AG04450 (cell line): ENCODE measurements at places on chromosomes 12 and 14.

DNA sequence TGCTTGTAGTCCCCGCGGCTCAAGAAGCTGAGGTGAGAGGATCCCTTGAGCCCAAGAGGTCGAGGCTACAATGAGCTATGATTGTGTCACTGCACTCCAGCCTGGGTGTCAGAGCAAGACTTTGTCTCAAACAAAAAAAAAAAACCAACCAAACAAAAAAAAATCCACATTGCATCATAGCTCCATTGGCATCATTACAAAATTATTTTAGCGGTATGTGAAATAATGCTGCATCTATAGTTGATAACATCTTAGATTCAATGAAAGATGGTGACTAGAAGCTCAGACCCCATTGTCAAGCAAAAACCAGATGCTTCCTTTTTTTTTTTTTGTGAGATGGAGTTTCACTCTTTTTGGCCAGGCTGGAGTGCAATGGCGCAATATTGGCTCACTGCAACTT, 14.8 kb upstream of the PTHLH start:
- DNase-seq, result no peak

DNA sequence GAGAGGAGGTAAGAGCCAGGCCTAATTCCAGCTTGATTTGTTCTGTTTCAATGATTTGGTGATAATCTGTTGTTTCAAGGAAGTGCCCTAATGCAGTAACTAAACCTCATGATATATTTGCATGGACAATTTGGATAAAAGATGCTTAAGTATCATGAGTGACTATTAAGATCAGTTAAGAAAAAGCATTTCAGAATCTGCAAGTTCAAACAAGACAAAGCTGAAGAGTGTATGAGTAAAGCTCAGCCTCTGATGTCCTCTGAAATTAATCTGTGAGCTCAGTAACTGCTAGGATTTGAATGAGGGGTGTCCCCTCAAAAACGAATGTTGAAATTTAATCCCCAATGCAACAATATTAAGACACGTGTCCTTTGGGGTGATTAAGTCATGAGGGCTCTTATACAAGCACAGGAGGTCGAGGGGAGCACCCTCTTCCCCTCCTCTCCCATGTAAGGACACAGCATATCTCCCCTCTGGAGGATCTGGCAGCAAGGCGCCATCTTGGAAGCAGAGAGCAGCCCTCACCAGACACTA, 949.2 kb downstream of the GALC start:
- DNase-seq, result no peak

GRCh38 chr12:50751948-50752721, 11.8 kb upstream of the ATF1 start:
- no peak for DNase-seq

- DNase-seq, result no peak
These were observed 19.6 kb upstream of the SLC6A12 start for GRCh38 chr12:233615-233968.

DNA sequence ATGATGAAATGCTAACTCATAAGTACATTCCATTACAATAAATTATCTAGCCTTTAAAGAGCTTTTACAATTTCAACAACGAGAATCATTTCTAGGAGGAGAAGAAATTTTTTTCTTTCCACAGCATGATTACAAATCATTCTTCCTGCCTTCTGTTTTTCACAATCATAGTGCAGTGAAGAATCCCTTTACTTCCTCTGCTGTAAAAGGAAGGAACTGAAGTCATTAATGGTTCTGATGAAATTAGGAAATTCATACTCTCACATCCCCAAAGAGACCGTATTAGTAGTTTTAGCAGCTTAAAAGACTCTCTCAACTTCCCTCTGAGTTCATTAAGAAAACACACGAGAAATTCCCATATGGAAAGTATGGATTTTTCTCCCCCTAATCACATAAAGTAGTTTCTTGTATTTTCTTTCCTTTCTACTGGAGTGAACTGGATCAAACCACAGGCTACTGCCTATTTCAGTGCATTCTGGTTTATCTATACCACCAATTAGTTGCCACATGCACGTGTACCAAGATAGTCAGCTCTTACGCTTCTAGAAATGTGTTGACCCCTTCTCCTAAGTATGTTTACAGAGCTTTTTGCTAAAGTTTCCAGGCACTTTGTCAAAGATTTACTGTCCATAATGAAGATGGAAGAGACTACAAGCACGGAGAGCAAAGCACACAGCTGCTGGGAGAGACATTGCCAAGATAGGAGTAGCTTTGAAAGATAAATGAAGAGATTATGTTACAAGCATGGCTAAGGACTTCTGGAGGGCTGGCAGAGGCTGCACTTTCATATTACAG, 58.9 kb upstream of the KITLG start:
- no peak for DNase-seq

- no peak for DNase-seq
These were observed 448.6 kb downstream of the RAD51B start for GRCh38 chr14:68268197-68268596.

DNA sequence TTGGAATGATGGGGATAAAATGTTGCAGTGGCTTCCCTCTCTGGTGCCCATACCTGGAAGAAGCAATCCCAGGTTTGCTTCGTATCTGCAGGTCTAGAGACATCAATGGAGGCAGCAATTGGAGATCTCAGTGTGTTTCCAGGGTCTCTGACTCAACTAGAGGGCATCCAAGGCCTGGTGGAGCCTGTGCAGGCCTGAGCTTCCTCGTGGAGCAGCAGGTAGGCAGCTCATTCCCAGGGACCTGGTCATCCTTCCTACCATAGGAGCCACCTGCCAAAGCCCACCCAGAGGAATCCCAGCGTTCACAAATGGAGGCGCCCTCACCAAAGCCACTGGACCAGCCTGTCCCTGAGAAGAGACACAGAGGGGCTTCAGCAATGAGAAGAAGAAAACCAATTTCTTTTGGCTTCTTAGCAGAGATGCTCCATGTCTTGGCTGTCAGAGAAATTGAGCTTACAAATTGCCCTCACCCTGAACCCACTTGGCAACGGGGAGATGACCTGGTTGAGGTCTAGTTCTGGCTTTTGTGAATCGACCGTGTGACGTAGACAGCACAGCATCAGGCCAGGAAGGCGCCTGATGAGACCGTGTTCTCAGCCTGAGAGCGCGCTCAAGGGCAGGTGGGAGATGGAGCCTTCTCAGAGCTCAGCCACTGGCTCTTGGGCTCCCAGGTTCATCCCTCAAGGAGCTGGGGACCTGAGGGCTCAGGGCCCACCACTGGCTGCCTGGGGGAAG, 283.6 kb downstream of the DPF3 start:
- no peak for DNase-seq

GRCh38 chr12:32431025-32431424, 31.7 kb downstream of the FGD4 start:
- no peak for DNase-seq
